ENCODE measurements at places on chromosomes 7 and 10. TPM values are rescaled to one million over a fixed set of nuclear protein-coding genes. Genes with fewer than 3 reads are reported as not detected.

Gene CCDC146
- 1.2 TPM for total RNA-seq

Gene FAM24B
- total RNA-seq: 3.8 TPM

Gene AKR1C8
- total RNA-seq: not detected

Gene CARD11
- total RNA-seq: 3.5 TPM

DNA sequence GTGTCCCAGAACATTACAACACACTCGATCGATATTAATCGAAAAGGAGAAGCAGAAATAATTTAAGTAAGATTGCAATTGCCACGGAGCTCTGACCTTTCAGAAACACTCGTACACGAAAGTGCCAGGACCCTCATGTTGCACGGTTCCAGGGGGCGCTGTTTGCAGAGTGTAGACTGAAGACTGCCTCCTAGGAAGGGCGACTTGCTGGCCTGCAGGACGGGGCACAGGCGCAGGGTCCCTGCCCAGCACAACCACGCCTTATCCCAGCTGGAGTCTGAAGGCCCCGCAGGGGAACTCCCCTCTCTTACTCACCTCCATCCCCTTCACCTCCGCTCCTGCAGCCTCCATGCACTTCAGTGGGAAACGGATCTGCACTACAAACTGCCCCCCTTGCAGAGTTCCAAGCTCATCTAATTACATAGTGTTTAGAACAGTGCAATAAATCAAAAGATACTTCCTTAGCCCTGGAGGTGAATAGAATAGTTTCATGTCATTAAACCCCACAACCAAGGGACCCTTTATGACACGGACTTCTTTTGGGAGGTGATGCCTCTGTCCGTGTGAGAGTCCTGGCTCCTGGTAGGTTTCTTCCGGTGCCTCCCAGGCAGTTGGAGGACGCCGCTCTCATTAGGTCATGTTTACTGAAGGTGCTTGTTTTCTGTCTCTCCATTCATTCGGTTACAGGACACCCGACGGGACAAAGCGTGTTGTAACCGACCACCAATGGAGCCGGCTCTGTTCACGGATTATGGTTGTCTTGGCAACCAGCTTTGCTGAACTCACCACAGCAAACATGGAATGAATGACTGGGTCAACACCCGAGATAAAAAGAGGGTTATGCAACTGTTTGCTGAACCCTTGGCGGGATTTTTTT is 262.2 kb downstream of the BAMBI start:
- no peak for DNase-seq

Data from glomerular endothelial cell (primary cell).